Lower leg skin (tissue), 4 donors: ENCODE measurements at places on chromosomes 2 and 18.

DNA sequence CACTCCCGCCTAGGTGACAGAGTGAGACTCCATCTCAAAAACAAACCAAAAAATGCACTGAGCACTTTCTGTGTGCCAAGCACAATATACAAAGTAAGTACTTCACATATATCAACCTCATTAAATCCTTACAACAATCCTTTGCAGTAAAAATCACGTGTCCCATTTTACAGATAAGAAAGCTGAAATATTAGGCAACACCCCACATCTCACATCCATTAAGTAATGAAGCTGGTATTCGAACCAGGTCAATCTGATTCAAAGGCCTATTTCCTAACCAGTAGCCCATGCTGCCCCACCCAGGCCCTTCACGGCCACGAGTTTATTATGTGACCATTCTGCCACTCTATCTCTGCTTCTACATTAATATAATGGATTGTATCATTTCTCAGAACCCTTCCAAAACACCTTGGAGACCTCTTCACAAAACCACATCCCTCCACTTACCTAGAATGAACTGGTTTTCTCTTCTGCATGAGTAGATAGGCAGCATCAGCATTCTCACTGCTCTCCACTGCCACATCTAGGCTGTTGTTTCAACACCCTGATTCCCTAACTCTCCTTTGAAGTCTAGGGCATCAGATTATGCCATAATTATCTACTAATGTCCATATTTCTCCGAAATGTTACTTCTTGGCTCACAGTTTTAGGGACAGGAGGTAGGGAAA lies 3.1 kb upstream of the EXOC6B start:
- DNase-seq: no peak

- no peak for DNase-seq
Observed at GRCh38 chr2:17191223-17191622, 327.0 kb downstream of the RAD51AP2 start.

DNA sequence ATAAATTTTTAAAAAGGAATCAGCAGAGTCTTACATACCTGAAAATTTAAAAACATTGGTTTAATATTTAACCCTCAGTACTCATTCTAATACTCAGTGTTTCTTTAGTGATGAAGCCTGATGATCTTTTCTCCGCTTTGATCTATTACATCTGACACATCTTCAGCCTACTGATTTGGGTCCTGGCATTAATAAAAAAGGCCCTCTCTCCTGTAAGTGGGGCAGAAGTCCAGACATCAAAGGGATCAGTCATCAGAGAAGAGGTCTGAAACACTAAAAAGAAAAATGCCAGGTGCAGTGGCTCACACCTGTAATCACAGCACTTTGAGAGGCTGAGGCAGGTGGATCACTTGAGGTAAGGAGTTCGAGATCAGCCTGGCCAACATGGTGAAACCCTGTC lies 581.1 kb upstream of the LRATD1 start:
- no peak for DNase-seq

DNA sequence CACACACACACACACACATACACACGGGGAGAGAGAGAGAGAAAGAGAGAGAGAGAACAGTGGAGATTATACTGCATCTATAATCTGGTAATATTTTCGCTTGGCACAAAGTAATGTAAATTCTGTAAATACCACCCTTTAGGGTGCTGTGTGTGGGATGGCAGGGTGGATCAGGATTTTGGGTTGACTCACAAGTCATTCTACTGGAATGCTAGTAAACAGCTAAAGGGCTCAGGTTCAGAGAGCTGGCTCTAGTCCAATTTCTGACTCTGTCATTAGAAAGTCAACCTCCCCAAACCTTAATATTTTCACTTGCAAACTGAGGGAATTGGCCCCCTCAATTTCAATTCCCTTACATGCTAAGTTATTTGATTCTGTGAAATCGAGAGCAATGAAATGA lies 308.3 kb downstream of the TSN start:
- no peak for DNase-seq
